ENCODE measurements at places on chromosomes 3 and 15.

DNA sequence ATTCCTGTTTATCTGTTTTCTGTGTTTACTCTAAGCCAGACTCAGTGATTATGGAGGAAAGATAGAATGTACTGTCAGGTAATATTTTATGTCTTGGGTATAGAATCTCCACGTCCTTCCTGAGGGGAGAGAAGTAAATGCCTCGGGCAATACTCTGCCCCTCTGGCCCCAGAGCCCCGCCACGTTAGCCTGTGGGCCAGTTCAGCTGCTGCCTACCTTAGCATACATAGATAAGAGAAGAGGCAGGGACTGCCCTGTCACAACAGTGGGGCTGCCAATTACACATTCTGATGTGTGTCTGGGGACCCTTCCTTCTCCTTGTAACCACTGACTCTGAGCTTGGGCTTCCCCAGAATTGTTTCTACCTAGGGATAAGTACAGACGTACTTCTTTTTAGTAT is 347.7 kb upstream of the ATP11B start:
- H3K27me3 ChIP-seq: no peaks in the 10 kb centered on the region
- H3K27ac ChIP-seq: no peak overlapping the region
- H3K4me1 ChIP-seq: no peaks in the 10 kb centered on the region
- no peak for DNase-seq
- no peak overlapping the region for H3K4me3 ChIP-seq

DNA sequence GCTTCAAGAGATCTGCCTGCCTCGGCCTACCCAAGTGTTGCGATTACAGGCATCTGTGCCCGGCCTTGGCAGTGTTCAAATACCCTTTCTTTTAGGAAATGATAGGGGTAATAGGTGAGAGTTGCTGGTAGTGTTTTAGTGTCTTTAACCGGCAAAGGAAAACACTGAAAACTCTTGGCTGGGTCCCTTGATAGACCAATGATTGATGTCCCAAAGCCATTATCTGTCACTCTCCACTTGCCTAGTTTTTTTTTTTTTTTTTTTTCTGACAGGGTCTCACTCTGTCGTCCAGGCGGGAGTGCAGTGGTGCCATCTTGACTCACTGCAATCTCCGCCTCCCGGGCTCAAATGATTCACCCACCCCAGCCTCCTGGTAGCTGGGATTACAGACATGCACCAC is 19.7 kb downstream of the EBLN2 start:
- H3K27ac ChIP-seq: no peak overlapping the region
- no peak for DNase-seq
- no peaks in the 10 kb centered on the region for H3K36me3 ChIP-seq
- peaks cover 5% of the 10 kb centered on the region for H3K4me1 ChIP-seq
- H3K4me3 ChIP-seq: no peak overlapping the region

- H3K4me3 ChIP-seq: no peak overlapping the region
- no peaks in the 10 kb centered on the region for H3K27me3 ChIP-seq
- DNase-seq: no peak
- H3K4me1 ChIP-seq: no peaks in the 10 kb centered on the region
Observed at GRCh38 chr3:58299839-58300516, 6.1 kb upstream of the RPP14 start.

DNA sequence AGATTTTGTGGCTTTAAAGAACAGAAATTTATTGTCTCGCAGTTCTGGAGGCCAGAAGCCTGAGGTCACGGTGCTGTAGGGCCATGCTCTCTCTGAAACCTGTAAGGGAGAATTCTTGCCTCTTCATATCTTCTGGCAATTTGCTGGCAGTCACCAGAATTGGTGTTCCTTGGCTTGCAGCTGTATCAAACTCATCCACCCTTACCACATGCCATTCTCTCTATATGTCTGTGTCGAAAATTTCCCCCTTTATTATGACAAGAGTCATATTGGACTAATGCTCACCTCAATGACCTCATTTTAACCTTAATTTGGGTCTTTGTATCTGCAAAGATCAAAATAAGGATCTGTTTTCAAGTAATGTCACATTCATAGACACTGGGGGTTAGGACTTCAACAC is 266.7 kb downstream of the IL20RB start:
- DNase-seq: no peak
- no peaks in the 10 kb centered on the region for H3K36me3 ChIP-seq
- no peak overlapping the region for H3K4me3 ChIP-seq
- H3K27ac ChIP-seq: no peak overlapping the region
- H3K27me3 ChIP-seq: no peaks in the 10 kb centered on the region
- H3K4me1 ChIP-seq: no peaks in the 10 kb centered on the region
